SJCRH30 (cell line): ENCODE measurements at places on chromosomes 7 and 10. TPM values are rescaled to one million over a fixed set of nuclear protein-coding genes. Genes with fewer than 3 reads are reported as not detected.

GRCh38 chr10:21524526-21525366, 736 bp downstream of the SKIDA1 start:
- DNase-seq = peak; percentile 61

DNA sequence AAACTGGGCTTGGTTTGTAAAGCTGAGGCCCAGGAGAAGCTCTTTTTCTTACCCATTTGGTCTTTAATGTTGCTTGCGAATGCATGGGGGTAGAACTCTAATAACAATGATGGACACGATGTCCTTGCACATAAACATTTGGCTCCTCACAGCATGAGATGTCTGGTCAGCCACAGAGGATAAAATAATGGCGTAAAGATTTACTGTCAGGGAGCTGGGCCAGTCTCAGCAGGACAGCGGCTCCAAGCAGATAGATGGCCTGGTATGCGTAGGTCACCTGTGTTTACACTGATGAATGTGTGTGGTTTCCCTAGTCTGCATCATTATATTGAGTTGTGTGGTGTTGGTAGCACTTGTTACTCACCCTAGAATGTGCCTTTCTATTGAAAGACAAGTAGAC, 537.4 kb downstream of the CNTNAP2 start:
- DNase-seq = no peak

- DNase-seq = peak; percentile 43
Measured at GRCh38 chr7:129828989-129829736, 123.6 kb downstream of the UBE2H start.

SEMA4G gene
- 2.5 and 3.0 TPM in 2 replicates for total RNA-seq

DNA sequence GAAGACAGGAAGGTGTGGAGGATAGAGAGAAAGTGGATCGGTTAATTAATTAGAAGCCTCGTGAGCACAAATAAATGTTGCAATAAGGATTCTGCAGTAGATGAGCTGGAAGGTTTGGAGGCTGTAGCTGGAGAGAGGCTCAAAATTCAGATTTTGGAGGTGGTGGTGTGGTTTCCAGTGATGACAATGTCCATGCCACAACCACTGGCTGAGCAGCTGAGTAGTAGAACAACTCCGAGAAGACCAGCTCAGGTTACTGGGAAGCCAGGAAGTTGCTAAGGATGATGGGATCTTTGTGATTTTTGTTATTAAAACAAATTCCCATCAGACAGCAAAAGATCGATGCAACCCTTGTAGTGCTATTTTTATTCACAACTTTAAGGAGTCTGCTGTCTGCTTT, 7.7 kb downstream of the SLC26A4 start:
- no peak for DNase-seq

- no peak for DNase-seq
Measured at GRCh38 chr10:120041807-120042559, 149.5 kb downstream of the SEC23IP start.

DNA sequence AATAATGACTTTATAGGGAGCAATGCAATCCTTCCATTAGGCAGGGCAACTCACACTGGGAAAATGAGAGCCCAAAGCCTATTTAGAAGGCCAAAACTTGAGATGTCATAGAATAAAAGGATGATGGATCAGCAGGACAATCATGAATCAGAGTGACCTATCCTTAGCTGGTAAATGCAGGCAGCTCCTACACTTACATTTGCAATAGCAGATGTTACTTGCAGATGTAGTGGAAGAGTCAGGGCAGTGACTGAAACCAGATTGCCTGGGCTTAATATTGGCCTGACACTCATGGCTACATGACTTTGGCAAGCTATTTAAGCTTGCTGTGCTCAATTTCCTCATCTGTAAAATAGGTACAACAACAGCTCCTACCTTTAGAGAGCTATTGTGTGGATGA, 98.7 kb downstream of the PRTFDC1 start:
- no peak for DNase-seq

DNA sequence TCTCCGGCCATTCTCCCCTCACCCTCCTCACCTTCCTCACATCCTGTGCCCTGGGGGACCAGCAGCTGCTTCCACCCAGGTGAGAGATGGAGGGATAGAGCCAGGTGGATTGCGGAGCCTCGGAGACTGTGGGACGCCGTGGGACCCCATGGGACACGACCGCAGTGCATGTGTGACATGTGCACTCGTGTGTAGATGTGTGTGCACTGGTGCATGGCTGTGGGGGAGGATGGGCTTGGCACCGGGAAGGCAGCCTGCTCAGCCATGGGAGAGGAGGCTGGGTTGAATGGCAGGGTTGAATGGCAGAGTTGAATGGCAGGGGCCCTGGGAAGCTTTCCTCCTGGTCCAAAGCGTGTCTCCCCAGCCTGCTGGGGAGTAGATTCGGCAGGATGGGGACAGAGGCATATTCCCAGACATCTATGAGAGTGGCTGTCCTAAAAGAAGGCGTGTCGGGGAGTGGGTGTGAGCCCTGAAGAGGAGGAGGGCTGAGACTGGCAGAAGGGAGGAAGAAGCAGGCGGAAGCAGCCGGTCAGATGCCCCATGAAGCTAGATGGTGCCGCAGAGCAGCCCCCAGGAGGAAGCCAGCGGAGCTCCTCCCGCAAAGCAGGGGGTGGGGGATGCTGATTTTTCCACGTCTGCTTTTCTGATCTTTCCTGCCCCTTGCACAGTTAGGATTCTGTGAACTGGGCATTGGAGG, 815 bp downstream of the GIMAP8 start:
- DNase-seq = no peak

BLNK gene
- not detected in 2 replicates for total RNA-seq

DNA sequence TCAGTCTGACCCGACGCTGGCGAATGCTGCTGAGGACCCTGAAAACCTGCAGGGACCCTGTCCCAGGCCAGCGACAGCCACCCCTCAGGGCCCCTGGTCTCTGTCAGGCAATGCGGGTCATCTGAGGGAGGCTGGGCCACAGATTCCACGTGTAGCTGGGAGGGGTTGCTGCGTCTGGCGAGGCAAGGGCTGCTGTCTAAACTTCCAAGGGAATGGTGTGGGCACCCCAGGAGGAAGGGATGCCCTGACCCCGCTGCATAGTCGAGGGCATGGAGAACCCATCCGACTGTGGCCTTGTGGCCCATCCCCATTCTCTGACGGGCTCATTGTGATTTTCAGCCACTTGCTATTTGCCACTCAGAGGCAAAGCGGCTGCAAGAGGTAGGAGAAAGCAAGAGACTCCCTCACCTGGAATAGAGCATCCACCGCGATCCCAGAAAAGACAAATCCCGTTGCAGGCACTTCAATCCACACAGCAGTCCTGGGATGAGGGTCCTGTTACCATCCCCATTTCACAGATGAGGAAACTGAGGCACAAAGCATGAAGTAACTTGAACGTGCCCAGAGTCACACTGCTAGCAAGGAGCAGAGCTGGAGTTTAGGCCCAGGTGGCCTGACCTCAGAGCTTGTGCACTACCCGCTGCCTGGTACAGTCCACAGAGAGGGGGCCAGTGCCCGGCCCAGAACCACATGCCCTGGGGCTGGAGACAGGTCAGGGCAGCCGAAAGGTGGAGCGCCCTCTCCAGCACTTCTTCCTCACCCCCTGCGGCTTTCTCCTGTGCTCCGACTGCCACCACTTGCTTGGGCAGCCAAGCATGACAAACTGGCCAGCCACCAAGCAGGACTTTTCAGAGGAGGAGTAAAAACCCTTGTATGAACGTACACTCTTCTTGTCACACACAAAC, 163.8 kb upstream of the KLF14 start:
- no peak for DNase-seq

DGKI gene
- total RNA-seq = 0.05 TPM in 1 of 2 replicates, not detected in the other

- DNase-seq = no peak
Measured at GRCh38 chr10:58209669-58210068, 58.0 kb downstream of the IPMK start.

GPR15LG gene
- not detected in 2 replicates for total RNA-seq

GRCh38 chr7:45350896-45351295, 193.3 kb downstream of the RAMP3 start:
- DNase-seq = no peak

DNA sequence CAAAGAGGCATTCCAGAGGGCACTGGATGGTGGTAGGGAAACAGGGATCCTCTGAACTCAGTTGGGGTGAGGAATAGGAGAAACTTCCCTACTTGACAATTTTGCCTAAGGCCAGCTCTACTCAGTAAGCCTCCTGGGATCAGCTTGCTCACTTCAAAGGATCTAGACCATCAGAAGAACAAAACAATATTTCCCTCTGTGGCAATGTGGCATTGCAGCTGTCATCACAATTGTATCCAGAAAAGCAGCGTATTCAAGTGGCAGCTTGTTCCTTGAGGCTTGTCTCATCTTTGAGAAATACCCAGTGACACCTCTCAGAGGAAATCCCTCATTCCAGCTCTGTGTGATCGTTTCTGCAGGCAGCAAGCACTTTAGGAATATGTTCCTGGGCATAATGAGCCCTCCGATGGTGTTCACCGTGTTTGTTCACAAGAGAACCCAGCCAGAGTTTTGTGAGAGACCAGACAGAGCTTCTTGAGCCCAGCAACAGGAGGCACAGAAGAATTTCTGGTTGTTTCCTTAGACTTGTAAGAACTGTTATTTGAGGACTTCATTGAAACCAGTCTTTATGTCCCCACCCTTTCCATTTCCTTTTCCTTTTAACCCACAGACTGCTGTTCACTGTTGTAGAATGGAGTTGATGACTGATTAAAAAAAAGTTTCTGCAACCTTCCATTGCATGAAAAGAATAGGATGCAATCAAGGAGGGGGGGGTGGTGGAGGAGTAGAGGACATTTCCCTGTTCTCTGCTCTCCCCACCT, 747.3 kb downstream of the LRMDA start:
- DNase-seq = no peak

DNA sequence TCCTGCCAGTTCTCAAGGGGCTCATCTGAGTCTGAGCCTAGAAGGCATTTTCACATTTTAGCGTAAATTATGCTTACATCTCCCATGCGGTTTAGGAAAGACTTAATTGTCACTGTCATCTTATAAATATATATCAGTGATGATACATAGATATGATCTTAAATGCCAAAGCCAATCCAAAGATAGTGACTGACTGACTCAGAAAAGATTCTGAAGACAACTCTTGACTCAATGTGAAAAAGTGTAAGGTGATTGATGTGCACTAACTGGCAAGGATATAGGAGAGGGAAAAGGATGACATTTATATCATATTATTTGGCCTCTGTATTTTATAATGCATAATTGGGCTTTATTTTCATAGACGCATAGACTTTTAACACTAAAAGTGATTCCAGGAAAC, 84.9 kb upstream of the LRRN3 start:
- no peak for DNase-seq

GRCh38 chr7:17031906-17032551, 150.2 kb upstream of the AGR3 start:
- DNase-seq = no peak

- no peak for DNase-seq
Measured at GRCh38 chr10:31136930-31137885, 105.5 kb upstream of the ZNF438 start.

DNA sequence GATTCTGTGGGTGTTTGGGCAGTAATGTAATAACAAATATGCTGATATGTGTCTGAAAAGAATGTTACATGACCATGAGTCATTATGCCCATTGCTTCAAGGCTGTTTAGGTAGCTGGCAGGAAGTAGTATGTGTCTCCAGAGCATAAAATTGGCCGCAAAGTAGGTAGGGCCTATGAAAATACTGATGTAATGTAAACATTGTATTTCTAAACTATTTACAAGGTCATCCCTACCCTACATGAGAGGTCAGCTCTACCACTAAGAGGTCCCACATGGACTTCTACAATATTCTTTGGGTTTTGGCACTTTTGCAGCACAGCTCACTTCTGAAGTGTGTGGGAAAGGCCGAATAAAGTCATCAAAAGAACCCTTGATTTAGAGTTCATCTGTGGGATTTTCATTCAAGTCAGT, 301.9 kb downstream of the AHR start:
- peak; percentile 47 for DNase-seq

- DNase-seq = no peak
Measured at GRCh38 chr10:129761981-129762956, 201.8 kb downstream of the EBF3 start.

DNA sequence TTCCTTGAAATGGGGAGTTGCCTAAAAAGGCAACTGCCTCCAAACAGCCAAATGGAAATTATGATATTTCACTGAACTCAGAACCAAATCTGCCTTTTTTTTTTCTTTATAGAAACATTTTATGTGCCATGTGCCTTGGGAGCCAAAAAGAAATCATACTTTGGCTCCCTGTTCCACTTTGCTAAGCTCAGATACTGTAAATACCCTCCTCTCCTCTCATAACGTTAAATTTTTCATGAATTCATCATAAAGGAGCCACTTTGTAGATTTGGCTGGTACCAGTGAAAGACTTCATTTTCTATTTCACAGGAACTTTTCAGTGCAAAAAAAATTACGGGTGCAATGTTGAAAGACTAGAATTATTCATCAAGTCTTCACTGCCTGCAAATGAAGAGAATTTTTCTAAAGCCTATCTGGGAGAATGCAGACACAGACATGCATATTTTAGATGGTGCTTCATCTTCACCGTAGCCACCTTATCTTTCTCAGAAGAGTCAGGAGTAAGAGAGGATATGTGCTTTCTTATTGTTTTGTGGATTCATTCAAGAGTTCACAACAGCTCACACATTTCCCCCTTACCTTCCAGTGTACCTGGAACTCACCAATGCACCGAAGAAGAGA, 742.3 kb upstream of the GALNT17 start:
- DNase-seq = no peak

DNA sequence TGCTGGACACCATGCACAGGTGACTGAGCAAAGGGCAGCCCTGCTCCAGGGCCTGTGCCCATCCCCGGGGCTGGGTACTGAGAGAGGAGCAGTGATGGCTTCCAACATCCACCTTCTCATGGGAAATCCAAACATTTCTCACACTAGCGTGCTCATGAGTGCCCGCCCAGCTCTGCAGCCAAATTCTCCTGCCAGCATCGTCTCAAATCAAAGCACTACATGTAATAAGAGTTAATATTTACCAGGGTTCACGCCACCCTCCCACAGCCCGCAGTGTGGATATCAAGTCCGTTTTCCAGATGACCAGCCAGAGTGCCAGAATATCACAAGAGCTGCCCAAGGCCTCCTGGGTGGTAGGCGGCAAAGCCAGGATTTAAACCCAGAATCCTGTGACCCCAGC, 12.1 kb downstream of the IL15RA start:
- DNase-seq = no peak

DNA sequence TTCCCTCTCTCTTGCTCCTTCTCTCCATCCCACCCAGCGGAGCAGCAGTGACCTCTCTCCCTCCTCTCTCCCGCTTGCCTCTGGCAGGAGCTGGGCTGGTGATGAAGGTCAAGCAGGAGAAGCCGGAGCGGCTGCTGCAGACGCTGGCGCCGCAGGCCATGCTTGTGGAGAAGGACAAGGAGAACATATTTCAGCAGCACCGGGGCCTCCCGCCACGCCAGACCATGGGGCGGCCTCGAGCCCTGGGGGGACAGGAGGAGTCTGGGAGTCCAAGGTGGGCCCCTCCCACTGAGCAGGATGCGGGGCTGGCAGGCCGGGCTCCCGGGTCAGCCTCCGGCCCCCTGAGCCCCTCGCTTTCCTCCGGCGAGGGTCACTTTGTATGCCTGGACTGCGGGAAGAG, 17.3 kb downstream of the ZNF775 start:
- no peak for DNase-seq

SLC39A12 gene
- not detected in 2 replicates for total RNA-seq

PSD gene
- 0.18 and 0.26 TPM in 2 replicates for total RNA-seq

AS3MT gene
- 13.7 and 14.8 TPM in 2 replicates for total RNA-seq

GHRHR gene
- not detected in 2 replicates for total RNA-seq
